ENCODE measurements at places on chromosomes 12 and 14.

DNA sequence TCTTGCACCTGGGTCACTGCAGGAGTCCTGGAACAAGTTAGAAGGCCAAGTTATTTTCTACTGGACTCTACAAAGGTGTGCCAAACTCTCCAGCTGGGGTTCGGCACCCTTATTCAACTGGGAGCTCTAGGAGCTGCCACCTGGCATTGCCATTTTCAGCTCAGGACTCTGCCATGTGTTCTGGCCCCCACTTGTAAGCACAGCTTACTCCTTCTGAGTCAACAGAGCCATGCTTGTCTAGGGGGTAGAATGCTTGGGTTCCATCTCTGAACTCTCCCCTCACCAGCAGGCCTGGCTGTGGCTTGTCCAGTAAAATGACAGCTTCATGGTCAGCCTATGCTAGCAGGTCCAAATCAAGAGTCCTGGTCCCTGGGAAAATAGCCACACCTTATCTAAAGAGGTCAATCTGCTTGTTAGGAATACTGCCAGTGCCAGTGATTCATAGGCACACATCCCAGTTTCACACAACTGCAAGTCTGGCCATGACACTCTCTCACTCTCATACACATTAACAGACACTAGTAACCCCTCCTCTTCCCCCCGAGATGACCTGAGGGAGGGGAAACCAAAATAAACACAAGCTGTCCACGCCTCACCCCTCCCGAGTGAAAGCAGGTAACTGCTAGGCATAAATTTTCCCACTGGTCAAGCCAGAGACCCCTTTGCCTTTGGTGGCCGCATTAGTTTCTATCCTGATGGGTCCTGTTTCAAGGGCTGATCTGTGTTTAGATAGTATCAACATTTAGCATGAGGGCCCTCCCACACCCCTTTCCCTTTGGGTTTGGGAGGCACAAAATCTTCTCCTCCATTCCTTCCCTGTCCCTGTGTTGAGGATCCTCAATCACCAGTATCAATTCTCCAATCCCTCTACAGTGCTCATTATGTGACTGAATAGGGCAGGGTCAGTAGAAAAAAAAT lies 182.3 kb upstream of the GZMB start:
- no peak for DNase-seq

- no peak for DNase-seq
Observed at GRCh38 chr14:30873308-30874119, 845 bp upstream of the COCH start.

DNA sequence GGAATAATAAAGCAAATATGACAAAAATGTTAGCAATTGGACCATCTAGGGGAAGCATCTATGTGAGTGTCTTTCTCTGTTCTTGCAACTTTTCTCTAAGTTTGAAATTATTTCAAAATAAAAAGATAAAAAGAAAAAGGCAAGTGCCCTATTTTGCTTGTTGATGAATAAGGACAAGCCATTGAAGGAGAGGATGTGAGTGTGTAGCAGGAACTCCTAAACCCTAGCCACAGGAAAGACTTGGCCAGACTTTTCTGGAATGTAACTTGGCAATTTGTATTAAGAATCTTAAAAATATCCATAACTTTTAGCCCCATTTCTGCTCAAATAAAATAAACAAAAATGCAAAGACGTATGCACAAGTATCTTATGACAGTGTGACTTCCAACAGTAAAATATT lies 279.4 kb downstream of the CACNA1C start:
- no peak for DNase-seq

GRCh38 chr12:6532927-6533652 lies 1.2 kb upstream of the GAPDH start:
- DNase-seq, result peak; percentile 61

DNA sequence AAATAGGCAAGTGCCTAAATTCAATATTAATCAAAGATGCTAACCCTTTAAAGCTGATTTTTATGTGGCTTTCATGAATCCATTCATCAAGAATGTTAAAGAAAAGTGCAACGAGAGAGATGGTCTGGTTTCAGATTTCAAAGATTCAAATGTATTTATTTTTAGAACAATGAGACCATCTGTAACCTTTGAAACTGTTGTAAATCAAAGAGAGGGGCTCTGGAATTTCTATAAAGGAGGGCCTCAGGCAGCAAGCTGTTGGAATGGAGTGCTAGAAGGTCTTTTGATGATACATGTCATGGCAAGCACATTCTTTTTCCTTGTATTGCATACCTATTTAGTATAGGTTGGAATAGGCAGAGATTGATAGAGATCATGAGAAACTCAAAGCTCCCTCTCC lies 433.0 kb downstream of the LRIG3 start:
- no peak for DNase-seq

DNA sequence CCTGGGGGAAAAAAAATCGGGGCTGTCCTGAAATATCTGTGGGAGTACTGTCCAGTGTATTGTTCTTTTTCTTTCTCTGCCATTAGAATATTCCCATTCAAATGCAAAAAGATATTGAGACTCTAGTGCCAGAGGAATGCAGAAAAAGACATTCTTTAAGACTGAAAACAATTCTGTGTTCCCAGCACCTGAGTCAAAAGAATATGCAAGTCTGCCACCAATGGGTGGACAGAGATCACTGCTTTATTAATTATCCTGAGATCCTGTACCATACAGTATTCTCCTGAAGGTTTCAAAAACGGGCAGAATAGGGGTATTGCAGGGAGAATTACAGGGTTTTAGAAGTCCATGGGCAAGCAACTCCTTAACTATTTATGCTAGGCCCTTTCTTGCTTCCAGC lies 361.8 kb downstream of the C12orf50 start:
- peak; percentile 22 for DNase-seq

- no peak for DNase-seq
Observed at GRCh38 chr12:256225-256624, 6.4 kb downstream of the SLC6A13 start.

Measured in MV-4-11 (cell line).